ENCODE measurements at places on chromosomes 1 and 21.

- no peak for DNase-seq
These were observed 22.8 kb upstream of the BATF3 start for GRCh38 chr1:212722270-212722957.

GRCh38 chr1:193437785-193438184, 251.4 kb upstream of the B3GALT2 start:
- no peak for DNase-seq

- no peak for DNase-seq
These were observed 99.4 kb downstream of the FASLG start for GRCh38 chr1:172758259-172758658.

DNA sequence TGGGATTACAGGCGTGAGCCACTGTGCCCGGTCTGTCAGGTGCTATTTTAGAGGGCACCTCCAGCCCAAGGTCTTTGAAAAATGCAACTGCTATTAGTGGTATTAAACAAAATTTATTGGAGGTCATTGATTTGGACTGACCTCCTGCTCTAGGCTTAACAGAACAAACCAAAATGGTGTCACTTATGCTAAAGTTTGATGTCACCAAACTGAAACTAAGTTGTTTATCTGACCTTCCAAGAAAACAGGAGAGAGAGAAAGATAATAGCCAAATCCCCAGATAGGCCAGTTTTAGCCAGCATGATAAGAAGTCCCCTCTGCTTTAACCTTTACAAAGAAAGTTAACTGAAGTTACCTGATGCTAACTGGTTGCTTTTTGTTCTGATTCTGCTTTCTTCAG, 8.1 kb upstream of the INAVA start:
- no peak for DNase-seq
